Fibroblast of the aortic adventitia (primary cell): ENCODE measurements at places on chromosomes 4 and X.

- DNase-seq: peak; percentile 46
These were observed 15.0 kb upstream of the MTNR1A start for GRCh38 chr4:186570193-186570996.

DNA sequence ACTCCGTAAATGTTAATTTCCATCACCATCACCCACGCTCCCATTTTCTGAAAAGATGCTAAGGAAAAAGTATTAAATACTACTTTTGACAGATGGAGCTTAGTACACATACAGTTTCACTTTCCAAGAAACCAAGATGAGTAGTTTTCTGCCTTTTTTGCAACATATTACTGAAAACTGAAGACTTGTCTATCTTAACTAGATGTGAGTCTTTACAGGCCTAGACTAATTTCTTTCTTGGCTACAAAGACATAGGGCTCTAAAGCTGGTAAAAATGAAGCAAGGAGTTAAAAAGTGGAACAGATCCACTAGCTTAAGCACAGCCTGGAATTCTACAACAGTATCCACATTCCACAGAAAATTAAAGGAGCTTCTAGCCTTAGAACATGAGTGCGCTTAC is 68.2 kb downstream of the ATP11C start:
- no peak for DNase-seq

GRCh38 chr4:95209927-95210326 is 338.8 kb downstream of the UNC5C start:
- DNase-seq: no peak

DNA sequence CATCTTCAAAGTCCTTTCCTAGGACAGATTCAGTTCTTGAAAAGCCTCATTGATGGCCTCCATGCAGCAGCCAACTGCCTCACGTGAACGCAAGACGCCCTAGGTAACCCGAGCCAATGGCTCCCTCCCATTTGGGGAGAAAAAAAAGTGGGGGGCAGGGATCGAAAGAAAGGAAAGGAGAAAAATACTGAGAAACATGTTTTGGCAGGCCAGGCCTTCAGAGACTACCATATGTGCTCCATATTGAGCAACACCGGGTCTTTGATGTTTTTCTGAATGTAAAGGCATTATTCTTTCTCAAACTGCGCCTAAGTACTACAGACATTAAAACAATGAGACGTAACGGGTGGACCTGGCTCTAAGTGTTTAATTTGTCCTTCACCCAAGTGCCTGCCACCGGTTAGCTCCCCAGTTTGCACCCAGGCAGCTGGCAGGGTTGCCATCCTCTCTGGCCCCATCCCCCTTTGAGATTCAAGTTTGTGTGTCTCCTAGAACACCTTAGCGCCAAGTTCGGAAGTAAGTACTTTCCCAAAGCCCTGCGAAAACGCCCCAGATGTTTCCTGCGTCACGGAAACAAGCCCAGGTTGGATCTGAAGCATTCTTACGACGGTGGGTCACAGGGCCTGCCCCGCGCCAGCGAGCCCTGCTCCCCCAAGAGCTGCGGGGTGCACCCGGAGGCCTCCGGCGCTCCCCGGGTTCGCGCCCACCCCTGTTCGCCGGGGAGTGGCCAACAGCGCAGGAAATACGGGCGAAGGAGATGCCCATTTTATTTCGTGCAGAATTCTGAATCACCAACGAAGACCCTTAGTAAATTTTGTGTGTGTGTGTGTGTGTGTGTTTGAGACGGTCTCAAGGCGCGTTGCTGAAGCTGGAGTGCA is 30.1 kb downstream of the HAND2 start:
- no peak for DNase-seq

DNA sequence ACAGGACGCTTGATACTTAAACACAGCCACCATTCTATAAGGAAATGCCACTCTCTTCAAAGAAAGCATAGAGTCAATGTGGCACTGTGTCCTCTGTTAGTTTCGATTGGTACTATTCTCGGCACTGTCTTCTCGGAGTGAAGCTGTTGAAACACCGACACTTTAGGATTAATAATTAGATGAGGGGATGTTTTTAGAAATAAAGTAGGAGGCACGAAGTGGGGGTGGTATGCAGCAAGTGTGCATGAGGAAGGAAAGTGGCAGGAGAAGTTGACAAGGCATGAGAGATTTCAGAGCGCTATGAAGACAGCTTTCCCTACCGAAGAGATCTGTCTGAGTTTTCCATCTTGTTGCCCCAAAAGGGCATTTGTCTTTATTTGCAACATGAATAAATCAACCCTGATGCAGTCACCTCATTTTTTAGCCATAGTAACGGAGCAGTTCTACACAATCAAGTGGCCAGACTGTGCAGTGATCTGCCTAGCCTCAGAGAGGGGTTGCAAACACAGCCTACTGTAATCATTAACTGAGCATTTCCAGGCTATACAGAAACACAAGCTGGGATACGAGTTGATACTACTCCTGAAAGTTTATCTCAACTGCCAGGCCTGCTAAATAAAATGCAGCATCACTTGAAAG is 8.3 kb downstream of the GPRIN3 start:
- DNase-seq: no peak

DNA sequence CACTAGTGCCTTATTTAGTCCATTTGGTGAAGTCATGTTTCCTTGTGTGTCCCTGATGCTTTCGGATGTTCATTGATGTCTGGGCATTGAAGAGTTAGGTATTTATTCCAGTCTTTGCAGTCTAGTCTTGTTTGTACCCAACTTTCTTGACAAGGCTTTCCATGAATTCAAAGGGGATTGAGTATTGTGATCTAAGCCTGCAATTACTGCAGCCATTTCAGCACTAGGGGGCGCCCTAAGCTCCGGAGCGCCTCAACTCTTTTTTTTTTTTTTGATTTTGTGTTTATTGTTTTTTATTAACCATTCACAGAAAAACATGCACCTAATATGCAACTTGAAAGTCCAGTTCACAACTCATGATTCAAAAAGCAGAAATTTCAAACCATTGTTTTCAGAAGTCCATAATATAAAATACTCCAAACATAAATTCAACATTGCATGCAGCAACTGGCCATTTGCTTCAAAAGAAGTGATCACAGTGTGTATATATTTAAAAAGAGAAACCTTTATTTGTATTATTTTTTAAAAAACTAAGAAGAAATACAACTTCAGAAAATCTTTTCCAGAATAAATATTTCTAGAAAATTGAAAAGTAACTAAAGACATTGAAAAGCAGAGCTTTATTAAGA is 59.2 kb downstream of the PTPN13 start:
- DNase-seq: no peak

GRCh38 chrX:51766546-51766945 is 23.3 kb downstream of the GSPT2 start:
- no peak for DNase-seq

- DNase-seq: no peak
These were observed 274.6 kb downstream of the NAF1 start for GRCh38 chr4:162891788-162892707.

DNA sequence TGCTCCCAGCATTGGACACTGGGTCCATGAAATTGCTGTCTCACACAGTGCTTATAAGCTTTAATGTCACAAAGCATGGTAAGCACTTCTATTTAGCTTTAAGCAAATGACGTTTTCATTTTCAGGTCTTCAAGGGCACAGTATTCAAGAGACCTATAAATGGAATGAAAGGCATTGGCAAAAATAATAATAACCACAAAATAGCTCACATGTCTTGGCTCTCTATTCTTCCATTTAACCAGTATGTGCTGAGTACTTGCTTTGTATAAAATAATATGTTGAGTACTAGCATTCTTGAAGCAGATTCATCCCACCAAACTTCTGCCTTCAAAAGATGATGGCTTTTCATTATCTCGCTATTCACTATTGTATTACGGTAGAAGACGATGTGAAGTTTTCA is 203.0 kb downstream of the ADAMTS3 start:
- DNase-seq: no peak

- no peak for DNase-seq
These were observed 38.3 kb downstream of the PF4 start for GRCh38 chr4:73943555-73943954.

GRCh38 chr4:24417206-24417605 is 167.1 kb downstream of the DHX15 start:
- DNase-seq: no peak

DNA sequence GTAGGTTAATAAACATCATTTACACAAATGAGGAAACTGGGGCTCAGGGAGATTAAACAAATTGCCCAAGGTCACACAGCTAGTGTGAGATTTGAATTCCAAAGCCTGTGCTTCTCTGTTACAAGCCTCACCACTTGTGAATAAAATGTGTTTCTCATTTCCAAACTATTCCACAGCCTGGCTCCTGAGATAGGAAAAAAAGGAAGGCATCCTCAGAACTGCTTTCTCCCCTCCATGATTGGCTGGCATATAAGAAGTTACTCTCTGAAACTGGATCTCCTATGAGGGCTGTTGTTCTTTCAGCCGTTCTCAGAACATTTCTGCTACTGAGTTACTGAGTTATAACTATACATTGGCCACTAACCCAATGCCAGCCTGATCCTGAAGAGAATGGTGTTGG is 237.9 kb downstream of the MAML3 start:
- DNase-seq: peak; percentile 35

DNA sequence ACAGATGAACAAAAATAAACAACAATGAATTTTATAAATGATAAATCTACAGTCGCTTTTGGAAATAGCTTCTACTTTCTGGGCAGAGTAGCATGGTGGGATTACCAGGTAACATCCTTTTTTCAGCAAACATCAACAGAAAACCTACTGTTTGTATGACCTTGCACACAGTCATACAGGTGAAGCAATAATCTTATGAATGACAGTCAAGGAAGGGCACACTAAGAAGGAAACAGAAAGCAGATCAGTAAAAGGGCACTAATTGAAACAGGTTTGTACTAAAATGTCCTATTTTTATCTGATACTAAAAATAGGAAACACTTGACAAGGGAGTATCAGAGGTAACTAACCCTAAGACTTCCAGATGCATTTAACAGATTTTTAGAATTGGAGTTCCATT is 108.9 kb downstream of the DLG3 start:
- DNase-seq: no peak

DNA sequence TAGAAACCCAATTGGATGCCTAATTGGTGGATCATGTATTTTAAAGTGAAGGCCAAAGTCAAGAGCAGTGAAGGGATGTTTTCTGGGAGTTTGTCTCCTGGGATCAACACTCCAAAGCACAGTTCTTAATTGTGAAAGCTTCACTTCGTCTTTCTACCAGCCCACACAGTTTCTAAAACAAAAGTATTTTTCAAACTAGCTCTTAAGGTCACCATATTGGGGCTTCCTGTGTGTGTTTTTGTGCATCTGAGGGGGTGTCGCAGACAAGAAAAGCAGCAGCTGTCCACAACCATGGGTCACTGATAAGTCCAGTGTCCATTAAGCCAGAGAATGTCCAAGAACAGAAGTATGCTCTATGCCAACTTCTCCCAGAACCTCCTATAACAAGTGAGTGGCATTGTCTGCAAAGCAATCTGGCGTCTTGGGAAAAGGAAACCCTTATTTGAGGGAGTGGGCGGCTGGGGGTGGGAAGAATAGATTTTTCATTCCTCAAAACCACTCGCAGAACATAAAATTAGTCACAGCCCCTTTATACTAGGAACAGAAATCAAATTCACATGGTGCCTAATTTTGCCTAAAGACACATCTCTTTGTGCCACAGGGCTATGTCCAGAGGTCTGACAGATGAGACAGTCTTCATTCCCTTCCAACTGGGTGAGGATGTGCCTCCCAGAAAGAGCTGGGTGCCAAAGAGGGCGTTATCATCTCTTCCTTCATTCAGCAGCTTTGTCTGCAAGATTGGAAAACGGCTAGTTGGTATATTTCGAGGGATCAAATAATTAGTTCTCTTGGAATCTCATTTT is 610.4 kb downstream of the BCOR start:
- no peak for DNase-seq

DNA sequence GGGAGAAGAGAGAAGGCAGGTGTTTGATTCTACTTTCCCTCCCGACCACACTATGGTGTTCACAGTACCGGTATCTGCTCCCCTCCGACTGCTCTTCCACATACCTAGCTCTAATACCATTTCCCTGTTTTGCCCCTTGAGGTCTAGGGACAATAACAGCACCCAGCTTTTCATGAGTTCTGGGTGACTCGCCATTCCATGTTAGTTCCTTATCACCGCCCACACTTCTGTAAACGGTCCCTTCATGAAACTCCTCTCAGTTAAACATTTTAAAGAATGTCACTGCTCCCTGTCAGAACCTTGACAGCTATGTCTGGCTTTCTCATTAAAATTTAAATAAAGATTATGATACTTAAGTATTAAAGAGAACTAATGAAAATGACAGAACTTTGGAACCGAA is 136.7 kb downstream of the ADAMTS3 start:
- DNase-seq: no peak

GRCh38 chr4:72900952-72901351 is 168.6 kb downstream of the COX18 start:
- peak; percentile 48 for DNase-seq

- DNase-seq: no peak
These were observed 636.0 kb upstream of the NDST4 start for GRCh38 chr4:115749404-115749803.

- DNase-seq: no peak
These were observed 209.3 kb downstream of the SOWAHB start for GRCh38 chr4:76688619-76689144.

GRCh38 chr4:16866974-16867373 is 31.5 kb downstream of the LDB2 start:
- no peak for DNase-seq

GRCh38 chr4:168647646-168648375 is 151.0 kb downstream of the PALLD start:
- DNase-seq: no peak

- DNase-seq: no peak
These were observed 71.6 kb downstream of the ADAM29 start for GRCh38 chr4:174989791-174990190.

DNA sequence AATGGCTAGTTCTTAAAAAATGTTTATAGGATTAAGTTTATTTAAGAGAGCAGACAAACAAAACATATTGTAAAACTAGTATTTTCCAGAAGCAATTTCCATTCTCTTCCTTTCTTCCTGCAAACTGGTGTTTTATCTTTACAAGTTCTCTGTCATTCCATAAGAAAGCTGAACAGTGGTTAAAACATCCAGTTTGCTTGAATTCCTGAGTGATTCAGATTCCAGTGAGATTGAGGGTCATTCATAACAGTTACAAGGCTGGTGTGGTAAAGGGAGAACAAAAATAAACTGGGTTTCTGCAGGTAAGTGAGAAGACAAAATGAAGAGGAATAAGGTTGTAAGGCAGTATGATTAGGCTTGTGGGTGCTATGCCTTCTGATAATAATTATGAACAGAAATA is 544.8 kb upstream of the DIPK2B start:
- no peak for DNase-seq

DNA sequence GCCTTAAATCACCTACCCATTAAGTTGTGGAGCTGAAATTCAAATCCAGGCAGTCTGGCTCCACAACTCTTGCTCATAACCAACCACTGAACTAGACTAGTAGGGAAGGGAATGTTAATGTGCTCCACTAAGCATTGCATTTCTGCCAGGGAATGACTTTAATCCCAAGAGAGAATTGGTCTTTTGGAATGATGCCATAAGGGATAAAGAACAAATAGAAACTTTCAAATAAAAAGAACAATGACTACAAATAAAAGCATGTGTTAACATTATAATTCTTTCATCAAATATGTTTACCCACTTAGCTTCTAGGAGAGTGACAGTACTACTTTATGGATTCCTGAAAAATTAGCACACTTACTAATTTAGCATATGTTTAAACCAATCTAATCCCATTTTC is 905.9 kb downstream of the CENPC start:
- DNase-seq: peak; percentile 78

GRCh38 chr4:27055221-27055760 is 194.7 kb downstream of the STIM2 start:
- no peak for DNase-seq
